ENCODE measurements at places on chromosomes 11 and 22.

GRCh38 chr22:34943830-34944229 is 122.1 kb upstream of the ISX start:
- peak; percentile 11 for DNase-seq

DNA sequence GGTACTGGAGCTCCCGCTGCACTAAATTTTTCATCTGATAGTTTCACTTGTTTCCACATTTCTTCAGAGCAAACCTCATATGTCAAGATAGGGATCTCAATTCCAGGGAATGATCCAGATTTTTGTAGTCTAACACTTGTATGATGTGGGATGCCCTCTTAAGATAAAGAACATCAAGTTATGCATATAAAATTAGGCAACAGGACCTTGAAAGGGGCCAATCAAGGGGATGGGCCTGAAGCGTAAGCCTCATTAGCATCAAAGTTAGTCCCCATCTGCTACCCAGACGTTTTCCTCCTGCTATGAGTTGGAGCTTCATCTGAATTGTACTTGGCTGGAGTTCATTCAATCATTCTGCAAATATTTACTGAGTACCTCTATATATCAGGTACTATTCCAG is 17.5 kb downstream of the PDGFD start:
- DNase-seq: no peak

DNA sequence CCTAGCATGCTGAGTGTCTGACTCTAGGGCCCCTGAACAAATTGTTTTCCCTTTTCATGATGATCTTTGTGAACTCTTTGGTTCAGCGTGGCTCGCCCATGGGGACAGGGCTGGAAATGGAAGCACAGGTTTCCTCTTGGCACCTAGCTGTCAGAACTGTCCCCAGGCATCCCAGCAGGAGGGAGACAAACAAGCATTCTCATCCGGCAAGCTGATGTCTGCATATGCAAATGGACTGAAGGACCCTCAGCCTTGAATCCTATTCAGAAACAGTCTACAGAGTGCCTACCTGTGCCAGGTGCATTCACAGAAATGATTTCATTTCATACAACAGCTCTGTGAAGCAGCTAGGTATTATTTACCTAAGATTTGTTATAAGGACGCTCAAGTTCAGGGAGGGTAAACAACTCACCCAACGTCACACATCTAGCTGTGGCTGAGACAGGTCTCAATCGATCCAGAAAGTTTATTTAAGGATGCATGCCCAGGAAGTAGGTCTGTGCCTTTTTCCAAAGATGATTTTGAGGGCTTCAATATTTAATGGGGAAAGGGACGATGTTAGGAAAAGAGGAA is 176.4 kb downstream of the KIRREL3 start:
- DNase-seq: peak; percentile 45

DNA sequence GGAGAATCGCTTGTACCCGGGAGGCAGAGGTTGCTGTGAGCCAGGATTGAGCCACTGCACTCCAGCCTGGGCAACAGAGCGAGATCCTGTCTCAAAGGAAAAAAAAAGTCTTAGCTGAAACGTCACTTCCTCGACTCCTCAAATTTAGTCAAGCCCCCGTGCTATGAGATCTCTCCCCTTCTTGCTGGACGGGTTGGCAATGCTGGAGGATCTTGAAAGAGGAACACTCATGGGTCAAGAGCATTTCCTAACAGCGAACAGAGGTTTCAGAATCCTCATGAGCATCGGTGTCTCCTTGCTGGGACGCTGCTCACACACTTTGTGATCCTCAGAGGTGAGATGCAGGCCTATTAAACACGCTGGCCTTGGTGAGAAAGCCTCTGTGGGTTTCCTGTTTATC is 35.9 kb downstream of the APOL3 start:
- no peak for DNase-seq

- DNase-seq: no peak
Observed at GRCh38 chr11:38476808-38477575, 1879.0 kb upstream of the RAG2 start.

GRCh38 chr22:30574095-30574981 is at the start of gene GAL3ST1:
GAL3ST1 (minus strand) TSS chr22:30574665; CDS start chr22:30557392, 17,273 bp downstream.
- DNase-seq: peak; percentile 74

GRCh38 chr11:31812383-31813381 is 1.6 kb upstream of the PAX6 start:
- peak; percentile 51 for DNase-seq

DNA sequence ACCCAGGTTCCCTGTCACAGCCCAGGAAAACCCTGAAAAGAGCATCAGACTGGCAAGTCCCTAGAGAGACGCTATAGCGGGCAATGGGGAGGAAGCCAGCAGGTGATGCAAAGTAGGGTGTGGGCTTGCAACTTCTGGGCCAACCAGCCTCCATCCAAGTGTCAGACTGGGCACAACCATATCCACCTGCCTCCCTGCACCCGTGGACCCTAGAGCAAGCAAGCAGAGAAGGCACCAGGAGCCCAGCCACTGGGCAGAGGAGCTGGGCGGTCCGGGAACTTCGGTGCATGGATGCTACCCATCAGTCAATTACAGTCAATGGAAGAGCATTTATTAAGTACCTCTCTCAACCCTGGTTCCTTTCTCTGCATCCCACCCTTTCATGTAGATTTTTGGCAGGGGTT is 2.8 kb downstream of the NECTIN1 start:
- no peak for DNase-seq

DNA sequence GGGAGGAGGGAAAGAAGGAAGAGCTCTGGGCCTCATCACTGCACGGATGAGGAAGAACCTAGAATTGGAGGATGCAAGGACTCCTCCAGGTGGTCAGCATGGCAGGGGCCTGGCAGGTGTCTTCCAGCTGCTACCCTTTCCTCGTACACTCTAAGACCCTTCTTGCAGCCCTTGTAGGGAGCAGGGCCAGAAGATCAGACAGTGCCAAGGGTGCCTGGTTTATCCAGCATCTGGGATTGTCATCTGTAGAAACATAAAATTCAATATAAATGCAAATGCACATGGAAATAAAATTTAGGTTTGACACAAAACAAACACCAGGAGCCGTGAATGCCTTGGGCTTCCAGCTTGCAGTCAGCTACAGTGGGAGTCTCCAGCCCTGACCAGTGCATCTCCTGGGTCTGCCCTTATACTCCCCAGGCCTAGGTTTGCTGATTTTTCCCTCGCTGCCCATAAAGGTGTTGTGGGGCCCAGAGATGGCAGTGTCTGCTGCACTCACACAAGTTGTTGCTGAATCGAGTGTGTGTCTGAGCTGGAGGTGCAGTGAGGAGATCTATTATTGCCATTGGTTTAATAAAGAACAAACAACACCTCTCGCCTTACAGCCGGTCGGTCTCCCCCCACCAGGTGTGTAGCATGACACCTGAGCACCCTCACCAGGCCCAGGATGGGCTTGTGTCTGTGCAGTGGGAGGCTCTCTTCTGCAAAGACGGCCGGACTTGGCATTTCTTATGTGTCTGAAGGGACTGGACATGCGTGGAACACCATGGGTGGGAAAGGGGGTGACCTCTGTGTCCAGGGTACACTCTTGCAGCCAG is 87.1 kb downstream of the BCR start:
- no peak for DNase-seq

DNA sequence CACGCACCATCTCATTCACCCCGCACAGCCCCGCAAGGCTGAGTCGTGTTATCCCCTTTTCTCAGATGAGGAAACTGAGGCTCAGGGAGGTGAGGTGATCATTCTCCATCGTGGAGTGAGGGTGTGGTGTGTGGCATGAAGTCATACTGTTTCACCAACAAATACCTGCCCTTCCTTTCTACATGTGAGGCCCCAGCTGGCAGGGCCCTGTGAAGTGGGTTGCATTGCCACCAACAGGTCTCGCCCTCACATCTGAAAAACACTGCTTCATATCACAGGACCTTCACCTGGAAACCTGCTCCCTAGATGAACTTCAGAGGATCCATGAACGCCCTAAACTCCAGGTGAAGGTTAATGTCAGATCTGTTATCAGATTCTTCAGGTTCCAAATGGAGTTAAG is 4.3 kb downstream of the SSTR3 start:
- DNase-seq: no peak

GRCh38 chr11:92886243-92886905 is 83.1 kb upstream of the MTNR1B start:
- DNase-seq: peak; percentile 79

GRCh38 chr11:113118104-113118503 is 156.9 kb downstream of the NCAM1 start:
- no peak for DNase-seq

- peak; percentile 67 for DNase-seq
Observed at GRCh38 chr11:43557553-43558110, 122.9 kb upstream of the HSD17B12 start.

GRCh38 chr11:109644152-109644551 is 222.2 kb downstream of the C11orf87 start:
- no peak for DNase-seq

DNA sequence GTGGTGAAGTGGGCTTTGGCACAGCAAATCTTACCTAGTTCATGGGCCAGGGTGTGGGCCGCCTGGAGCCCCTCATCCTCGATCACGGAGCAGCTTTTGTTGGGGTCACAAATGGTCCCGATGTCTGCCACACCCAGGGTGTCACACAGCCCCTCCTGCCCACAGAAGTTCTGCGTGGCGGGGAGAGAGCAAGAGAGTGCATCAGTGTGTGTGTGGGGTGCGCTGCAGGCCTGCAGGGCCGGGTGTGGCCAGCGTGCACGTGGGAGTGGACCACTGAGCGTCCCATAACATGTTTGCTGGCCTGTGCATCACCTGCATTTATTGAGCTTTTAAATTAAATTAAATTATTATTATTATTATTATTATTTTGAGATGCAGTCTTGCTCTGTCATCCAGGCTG is 11.5 kb downstream of the ADAMTS8 start:
- no peak for DNase-seq

- no peak for DNase-seq
Observed at GRCh38 chr11:67271541-67272284, 5.4 kb downstream of the GRK2 start.

DNA sequence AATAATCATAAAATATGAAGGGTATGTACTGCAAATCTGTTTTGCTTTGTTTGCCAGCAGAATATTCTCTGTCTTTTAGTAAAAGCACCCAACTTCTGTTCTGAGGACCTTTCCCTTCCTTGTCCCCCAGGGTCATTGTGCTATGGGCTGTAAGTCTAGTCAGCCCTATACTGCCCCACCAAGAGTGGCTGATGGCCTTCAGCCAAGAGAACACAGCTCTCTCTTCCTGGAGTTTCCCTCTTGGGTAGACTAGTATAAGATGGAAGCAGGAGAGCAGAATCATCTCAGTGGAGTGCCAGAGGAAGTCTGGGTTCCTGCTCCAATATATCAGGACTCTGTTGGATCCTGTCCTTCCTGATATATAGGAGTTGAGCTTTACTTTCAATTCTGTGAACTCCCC is 29.0 kb downstream of the MMP13 start:
- no peak for DNase-seq

DNA sequence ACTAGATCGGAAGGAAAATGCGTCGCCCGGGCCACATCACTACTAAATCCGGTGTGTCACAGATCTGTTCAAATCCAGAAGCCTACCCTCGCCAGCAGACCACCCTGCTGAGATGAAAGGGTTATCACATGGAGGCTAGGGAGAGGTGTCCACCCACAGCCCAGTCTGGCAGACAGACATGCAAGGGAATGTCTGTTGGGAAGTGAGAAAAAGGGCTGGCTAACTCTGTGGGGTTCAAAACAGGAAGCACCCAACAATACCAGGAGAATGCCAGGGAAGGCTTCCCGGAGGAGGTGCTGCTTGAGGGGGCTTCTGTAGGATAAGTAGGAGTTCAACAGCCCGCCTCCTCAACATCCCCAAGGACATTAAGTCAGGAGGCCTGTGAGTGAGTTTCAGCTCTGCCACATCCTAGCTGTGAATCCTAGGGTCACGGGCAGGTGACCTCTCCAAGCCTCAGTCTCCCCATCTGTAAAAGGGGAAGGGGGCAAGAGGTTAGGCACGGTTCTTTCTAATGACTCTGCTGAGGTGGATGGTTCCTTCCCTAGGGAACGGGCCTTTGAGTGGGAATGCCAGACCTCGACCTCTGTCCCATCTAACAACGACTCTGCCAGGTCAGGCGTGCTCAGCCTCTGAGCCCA is 1.1 kb downstream of the TPST2 start:
- no peak for DNase-seq

GRCh38 chr11:124722176-124722575 is 17.6 kb upstream of the NRGN start:
- no peak for DNase-seq

DNA sequence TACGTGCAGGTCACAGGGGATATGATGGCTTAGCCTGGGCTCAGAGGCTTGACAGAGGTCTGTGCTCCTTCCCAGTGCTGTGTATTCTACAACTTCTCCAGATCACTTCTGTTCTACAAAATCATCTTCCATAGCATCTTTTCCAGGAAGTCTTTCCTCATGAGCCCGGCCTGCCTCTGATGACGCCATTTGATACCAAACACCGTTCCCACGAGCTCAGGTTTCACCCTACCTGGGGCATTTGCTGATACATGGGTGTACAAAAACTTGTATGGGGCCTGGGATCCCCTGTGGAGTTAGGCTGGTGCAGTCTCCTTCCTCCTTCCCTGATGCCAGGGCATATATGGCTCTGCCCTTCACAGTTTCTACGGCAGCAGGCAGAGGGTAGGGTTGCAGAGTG is 78.7 kb downstream of the NECTIN1 start:
- peak; percentile 47 for DNase-seq

GRCh38 chr11:133778161-133778560 is 67.2 kb downstream of the SPATA19 start:
- peak; percentile 14 for DNase-seq

DNA sequence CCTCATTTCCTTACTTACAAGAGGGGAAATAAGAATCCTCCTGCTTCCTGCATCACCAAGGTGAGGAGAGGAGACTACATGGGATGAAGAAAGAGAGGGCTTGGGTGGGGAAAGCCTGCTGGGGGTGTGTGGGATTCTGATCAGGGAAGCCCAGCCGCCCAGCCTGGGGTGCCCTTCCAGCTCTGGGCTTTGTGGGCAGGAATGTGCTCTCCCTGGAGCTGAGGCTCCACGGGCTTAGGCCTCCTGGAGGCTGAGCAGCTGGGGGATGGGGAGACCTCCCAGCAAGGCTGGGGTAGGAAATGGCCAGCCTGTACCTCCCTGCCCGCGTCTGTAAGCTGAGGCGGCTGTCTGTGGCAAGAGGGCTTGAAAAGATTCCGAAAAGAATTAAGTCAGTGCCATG is 206.1 kb downstream of the GRIK4 start:
- DNase-seq: no peak

DNA sequence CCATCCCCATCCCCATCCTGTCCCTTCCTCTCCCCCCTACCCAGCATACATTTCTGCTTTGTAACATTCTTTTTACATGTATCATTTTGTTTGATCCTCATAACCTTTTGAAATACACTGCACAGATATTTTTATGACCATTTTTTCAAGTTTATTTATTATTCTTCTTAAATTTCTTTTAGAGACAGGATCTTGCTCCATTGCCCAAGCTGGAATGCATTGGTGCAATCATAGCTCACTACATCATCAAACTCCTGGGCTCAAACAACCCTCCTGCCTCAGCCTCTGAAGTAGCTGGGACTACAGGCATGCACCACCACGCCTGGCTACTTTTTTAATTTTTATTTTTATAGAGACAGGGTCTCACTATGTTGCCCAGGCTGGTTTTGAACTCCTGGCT is 99.4 kb upstream of the AKIP1 start:
- DNase-seq: no peak

GRCh38 chr22:47456031-47456430 is 693.6 kb downstream of the TBC1D22A start:
- no peak for DNase-seq

- DNase-seq: no peak
Observed at GRCh38 chr11:119367661-119368120, 13.8 kb downstream of the USP2 start.

Measured in GM23338 (cell line).